ENCODE measurements at places on chromosomes 5 and 9.

- no peak for DNase-seq
Measured at GRCh38 chr5:101678481-101679193, 617.4 kb downstream of the SLCO4C1 start.

GRCh38 chr5:156221816-156222215 is 105.1 kb upstream of the SGCD start:
- DNase-seq, result no peak

- DNase-seq, result no peak
Measured at GRCh38 chr5:10195301-10195700, 54.4 kb downstream of the ATPSCKMT start.

- DNase-seq, result no peak
Measured at GRCh38 chr9:82991671-82992070, 71.3 kb downstream of the RASEF start.

GRCh38 chr5:165185716-165186115 is 1680.3 kb downstream of the MAT2B start:
- DNase-seq, result no peak

DNA sequence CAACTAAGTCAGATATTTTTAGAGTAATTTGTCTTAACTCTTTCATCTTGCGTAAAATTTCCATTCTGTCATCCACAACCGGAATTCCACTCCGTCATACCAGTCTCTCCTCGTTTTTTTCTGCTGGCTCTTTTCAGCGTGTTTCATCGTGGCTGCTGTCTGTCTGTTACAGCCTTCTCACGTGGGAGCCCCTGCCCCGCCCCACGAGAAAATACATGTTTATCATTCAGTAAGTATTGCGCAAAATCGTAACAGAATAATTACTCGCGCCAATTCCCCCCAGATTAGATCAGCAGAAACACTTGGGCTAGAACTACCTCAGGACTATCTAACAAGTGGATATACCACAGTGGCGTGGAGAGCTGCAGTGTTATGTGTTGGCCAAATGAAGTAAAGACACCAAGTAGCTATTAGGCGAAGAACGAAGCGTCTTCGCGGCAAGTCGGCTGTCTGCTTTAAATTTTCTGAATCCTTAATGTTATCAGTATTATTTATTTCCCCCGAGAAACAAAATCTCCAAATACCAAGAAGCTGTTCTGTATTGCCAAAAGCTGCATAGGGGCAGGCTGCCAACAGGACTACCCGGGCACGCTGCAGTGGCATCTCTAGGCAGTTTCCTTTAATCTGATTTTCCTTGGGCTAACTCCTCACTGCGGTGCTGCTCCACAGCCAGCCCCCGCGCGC is 566 bp upstream of the FOCAD start:
- DNase-seq, result no peak

DNA sequence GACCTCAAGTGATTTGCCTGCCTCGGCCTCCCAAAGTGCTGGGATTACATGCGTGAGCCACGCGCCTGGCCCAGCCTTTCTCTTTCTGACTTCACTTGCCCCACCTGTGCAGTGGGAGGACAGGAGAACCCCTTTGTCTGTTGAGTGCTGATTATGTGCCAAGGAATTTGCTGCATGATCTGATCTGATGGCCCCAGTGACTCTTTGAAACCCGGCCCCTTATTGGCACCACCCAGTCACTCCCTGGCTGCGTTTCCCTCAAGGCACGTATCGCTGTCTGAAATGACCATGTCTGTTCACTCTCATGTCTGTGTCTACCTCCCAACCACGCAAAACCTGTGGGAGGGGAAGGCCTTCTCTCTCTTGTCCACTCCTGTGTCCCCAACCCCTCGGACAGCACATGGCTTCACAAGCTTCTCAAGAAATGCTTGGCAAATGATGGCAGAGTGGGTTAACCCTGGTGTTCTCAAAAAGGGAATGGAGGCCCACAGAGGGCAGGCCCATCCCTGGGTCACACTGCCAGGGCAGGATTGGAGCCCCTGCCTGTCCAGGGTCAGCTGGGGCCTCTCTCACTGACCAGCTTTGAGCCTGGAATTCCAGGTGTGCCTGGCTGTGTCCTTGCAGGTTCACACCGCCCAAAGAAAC is 21.9 kb downstream of the NEK6 start:
- DNase-seq, result no peak

GRCh38 chr9:105198023-105198422 is 46.4 kb upstream of the SLC44A1 start:
- DNase-seq, result no peak

- DNase-seq, result no peak
Measured at GRCh38 chr9:26033336-26033735, 355.1 kb upstream of the TUSC1 start.

DNA sequence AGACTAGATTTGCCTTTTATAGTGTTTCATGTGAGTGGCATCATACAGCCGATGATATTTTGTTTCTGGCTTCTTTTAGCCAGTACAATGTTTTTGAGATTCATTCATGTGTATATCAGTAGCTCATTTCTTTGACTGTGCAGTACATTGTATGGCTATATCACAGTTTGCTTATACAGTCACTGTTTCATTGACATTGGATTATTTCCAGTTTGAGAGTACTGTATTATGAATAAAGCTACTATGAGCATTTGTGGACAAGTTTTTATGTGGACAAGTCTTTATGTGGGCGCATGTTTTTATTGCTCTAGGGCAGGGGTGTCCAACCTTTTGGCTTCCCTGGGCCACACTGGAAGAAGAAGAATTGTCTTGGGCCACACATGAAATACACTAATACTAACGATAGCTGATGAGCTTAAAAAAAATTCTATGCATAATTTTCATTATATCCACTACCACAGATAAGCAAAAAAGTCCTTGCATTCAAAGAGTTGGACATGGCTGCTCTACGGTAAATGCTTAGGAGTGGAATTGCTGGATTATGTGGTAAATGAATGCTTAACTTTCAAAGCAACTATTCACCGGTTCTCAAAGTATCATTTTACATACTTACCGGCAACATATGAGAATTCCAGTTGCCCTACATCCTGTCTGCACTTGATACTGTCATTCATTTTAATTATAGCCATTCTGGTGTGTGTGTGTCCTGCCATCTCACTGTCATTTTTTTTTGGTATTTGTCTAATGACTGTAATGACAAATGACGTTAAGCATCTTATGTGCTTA is 177.8 kb downstream of the RGS3 start:
- no peak for DNase-seq

DNA sequence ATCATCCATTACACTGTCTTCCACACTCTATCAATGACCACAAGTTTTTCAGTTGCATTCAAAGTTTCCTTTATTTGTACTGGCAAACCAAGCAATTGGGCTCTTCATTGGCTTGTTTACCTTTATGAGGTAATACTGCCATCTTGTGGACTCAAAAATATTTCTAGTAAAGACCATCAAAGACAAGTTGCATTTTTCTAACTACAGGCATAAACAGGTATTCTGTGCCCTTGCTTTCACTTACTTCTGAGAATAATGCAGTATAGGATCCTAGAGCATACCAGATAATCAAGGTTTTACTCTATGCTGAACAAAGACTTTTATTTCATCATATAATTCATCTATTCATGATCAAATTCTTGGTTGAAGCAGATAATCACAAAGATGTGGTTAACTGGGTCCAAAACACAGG is 173.7 kb upstream of the POU5F2 start:
- no peak for DNase-seq

DNA sequence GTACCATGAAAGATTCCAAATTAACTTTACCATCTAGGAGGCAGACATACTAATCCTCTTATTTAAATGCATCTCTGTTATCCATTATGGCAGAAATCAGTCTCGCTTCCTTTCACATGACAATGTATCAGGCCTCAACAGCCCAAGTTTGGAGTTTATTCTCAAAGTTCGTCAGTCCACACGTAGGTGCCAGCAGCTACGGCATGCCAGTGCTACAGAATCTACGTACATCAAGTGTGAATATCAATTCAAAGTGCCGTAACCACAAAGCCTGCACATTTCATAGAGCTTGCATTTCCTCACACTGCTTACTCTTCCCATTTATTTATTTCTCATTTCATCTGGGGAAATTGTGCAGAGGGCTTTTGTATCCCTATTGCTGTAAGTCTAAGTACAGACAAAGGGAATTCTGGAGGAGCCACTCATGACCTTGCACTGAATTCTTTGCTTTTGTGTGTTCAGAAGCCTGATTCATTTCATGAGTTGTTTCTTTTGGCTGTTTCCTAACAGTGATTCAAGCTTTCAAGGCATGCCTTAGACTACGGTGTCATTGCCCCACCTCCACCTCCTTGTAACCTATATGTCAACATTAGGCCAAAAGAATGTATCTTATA is 10.0 kb downstream of the ENC1 start:
- DNase-seq, result no peak

DNA sequence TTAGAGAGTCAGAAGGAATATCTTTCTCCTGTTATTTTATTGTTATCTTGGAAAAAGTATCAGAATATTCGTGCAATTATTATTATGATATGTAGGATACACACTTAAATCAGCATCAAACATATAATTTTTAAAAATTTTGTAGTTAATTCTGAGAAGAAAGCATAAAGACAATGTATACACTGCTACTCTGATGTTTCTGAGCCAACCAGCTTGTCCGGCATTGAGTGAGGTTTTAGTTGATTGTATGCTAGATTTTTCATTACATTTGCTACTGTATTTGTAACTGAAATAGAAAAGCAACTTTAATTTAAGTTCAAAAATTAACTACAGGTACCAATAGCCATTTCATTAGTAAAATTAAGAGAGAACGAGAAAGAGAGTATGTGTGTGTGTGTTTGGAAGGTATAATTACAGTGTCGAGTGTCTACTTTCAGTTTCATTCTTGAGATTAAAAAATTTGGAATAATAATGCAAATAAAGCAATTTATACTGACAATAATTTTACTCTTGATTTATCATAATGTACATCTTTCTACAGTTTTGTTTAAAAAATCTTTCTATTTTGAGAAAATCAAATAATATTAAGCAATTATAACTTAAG is 160.4 kb upstream of the CDH12 start:
- no peak for DNase-seq

DNA sequence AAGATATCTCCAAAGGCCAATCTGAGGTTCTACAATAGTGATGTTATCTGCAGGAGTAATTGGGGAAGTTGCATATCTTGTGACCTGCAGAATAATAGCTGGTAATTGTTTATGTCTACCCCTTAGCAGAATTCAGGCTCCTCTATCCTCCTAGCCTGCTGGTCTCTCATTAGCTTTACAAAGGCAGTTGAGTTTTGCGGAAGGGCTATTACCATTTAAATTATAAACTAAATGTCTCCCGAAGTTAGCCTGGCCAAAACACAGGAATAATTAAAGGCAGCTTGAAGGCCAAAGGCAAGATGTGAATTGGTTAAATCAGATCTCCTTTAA is 168.7 kb downstream of the TTC39B start:
- DNase-seq, result no peak

DNA sequence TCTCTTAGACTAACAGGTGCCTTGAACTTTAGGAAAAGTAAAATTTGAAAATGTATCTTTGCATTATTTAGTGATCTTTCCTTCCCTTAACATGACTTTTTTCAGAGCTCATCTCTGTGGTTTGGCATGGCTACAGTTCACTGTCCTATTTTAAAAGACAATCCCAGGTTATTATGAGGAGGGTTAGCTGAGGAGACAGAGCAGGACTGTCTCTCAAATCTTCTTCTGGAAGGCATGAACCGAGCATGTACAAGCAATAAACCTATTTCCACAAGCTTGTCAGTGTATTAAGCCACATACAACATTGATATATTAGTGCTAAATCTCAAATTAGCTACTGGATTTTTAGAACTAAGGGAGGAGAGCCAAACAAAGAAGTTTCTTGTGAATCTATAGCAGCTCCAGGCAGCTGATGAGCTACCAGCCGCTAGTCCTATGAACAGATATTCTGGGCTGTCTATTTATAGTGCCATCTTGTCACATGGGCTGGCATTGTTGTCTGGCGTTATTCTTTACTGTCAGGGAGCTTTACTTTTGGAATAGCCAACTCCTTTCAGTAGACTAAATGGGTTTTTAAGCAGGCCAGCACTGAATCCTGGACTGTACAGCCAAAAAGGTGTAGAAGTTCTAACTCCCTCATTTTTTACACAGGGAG is 171.2 kb upstream of the ACTBL2 start:
- DNase-seq, result no peak

GRCh38 chr9:116656977-116657376 is 30.1 kb upstream of the TRIM32 start:
- DNase-seq, result no peak

DNA sequence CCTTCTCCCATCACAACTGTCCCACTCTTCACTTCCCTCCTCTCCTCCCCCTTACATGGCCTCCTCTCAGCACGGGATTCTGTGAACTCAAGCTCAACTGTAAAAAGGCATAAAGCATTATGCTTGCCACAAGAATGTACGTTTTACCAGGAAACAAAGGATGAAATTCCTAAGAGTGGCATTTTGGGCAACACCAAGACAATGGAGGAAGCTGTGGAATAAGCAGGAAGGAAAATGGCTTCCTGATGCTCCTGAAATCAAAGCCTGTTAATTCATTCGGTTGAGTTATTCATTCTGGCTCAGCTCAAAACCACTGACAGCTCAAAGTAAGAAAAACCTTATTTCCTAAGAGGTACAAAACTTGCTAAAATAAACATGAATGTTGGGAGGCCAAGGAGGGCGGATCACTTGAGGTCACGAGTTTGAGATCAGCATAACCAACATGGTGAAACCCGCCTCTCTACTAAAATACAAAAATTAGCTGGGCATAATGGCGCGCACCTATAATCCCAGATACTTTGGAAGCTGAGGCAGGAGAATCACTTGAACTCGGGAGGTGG is 40.8 kb upstream of the DMRT1 start:
- DNase-seq, result no peak

DNA sequence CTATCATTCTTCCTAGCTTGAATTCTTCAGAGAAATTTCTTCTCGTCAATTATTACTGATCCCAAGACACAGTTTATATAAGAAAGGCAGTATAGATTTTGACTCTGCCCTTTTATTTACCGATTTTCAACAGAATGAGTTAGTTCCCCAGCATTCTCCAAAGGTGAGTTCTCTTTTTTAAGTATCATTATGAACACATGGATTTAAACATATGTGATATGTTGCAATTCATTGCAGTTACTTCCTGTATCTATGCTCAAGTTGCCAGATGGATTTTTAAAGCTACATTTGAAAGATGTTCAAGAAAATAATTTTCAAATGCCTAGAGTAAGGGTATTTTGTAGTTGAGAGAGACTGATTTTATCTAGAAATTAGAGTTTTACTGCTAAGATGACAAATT is 8.4 kb downstream of the WDR41 start:
- no peak for DNase-seq

- no peak for DNase-seq
Measured at GRCh38 chr5:94884311-94884710, 265.8 kb downstream of the SLF1 start.

DNA sequence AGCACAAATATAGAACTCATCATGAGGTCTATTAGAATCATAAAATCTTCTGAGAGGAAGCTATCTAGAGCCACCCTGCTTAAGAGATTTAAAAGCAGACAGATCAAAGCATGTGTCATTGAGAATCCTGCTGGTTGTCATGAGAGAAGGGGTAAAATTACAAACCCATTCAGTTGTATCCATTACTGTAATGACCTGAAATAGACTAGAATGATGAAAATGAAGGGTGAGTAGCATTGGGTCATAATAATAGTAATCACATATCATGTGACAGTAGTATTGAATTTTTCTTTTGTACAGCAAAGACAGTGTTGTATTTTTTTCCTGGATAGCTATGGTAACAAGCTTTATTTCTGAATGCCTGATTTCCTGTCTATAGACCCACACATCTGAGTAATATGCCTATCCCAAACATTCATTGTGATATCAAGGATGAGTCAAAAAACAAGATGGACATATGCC is 149.0 kb downstream of the PDE4D start:
- DNase-seq, result no peak

All from stimulated activated CD8-positive, alpha-beta memory T cell treated with anti-CD3 and anti-CD28 coated beads, Interleukin-2, amount 100 ng/mL, for 1 hour (primary cell).